Activated CD8-positive, alpha-beta memory T cell treated with anti-CD3 and anti-CD28 coated beads for 4 hours (primary cell): ENCODE measurements at places on chromosomes 13 and 19.

GRCh38 chr13:59603646-59604045 lies 560.1 kb downstream of the DIAPH3 start:
- no peak for DNase-seq

DNA sequence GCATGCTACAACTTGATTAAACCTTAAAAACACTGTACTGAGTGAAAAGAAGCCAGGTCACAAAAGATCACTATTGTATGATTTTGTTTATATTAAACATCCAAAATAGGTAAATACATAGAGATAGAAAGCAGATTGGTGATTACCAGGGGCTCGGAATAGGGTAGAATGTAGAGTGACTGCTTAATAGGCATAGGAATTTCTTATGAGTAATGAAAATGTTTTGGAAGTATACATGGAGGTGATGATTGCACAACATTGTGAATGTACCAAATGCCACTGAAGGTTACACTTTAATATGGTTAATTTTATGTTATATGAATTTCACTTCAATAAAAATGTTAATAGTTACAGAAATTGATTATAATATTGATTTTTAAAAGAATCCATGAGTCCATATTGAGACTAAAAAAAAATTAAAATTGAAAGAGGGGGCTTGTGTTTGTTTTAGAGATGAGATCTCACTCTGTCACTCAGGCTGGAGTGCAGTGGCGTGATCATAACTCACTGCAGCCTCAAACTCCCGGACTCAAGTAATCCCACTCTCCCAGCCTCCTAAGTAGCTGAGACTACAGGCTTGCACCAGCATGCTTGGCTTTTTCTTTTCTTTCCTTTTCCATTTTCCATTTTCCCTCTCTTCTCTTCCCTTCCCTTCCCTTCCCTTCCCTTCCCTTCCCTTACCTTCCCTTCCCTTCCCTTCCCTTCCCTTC lies 85.1 kb downstream of the FNDC3A start:
- DNase-seq = no peak

- no peak for DNase-seq
Measured at GRCh38 chr19:29645491-29645867, 19.8 kb upstream of the PLEKHF1 start.

DNA sequence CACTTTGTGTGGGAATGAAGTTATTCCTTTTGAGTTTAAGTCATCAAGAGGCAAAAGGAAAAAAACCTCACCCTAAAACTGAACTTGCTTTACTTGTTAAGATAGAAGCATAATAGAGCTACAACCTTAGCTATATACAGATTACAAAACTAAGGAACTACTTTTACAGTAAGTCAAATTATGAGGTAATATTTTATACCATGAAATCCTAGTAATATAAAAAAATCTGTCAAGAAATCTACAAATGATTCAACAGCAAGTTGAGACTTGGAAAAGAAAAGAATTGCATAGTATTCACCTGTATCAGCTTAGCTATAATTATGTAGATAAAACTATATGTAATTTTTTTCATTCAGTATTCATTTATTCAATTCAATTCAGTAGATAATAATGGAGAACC lies 335.3 kb downstream of the KLF5 start:
- DNase-seq = no peak

DNA sequence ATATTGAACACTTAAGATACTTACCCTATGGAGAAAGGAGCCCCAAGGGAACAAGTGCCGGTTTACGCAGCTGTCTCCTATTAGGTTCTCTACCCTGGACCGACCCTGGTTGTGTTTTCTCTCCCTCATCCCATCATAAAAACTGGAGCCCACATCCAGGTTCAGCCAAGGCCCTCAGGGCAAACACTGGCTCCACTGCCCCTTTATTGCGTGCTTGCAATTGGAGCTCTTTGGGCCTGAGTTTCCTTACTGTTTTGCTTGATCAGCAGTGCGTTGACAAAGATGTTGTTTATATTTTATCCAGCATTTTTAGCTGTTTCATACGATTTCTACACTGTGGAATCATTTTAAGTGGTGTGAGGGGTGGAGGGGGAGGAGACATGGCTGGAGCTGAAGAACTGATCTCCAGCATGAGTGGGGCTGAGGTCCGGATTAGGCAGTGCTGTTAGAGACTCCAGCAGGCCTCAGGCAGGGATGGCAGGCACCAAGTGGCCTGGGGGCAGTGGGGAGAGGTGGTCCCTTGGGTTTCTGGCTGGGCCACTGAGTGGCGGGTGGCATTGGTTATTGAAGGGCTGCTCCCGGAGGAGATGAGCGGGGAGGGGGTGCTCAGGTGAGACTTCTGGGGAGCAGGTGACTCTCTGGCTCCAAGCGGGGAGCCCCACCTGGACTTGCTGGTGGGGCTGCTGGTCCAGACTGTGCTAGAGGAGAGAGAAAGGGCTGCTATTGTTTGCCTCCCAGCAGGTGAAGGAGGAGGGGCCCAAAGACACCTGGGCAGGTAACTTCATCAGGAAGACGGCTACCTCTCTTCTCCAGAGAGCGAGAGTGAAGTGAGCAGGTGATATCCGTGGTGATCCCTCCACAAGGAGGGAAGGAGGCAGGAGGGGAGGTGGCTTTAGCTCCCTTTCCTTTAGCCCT lies 62.4 kb upstream of the RNF113B start:
- DNase-seq = no peak

GRCh38 chr19:2164020-2164998 lies 576 bp downstream of the DOT1L start:
- DNase-seq = no peak

DNA sequence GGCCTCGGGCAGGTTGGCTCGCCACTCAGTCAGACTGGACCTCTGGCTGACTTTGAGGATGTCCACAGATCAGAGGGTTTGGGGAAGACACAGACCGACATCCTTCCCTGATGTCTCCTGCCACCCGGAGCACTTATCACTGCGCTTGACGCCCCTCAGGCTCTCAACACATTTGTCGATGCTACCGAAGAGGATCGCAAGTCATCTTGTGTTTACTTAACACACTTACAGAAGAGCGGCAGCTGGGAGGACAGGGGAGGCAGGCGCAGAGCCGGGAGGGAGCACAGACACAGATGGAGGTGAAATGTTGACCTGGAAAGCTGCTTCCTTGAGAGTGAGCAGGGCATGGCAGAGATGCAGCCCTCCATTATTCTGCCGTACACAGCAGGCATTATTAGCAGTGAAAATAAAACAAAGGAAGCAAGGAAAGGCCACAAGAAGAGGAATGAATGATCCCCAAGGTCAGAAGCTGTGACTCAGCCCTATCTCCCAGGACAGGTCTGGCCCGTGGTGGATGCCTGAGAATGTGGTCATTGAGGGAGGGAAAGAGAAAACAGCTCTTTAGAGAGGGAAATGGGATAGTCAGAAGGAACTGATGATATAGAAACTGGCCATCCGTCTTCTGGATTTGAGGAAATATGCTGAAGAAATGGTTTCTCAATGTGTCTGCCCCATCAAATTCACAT lies 549.5 kb upstream of the ARGLU1 start:
- DNase-seq = no peak

DNA sequence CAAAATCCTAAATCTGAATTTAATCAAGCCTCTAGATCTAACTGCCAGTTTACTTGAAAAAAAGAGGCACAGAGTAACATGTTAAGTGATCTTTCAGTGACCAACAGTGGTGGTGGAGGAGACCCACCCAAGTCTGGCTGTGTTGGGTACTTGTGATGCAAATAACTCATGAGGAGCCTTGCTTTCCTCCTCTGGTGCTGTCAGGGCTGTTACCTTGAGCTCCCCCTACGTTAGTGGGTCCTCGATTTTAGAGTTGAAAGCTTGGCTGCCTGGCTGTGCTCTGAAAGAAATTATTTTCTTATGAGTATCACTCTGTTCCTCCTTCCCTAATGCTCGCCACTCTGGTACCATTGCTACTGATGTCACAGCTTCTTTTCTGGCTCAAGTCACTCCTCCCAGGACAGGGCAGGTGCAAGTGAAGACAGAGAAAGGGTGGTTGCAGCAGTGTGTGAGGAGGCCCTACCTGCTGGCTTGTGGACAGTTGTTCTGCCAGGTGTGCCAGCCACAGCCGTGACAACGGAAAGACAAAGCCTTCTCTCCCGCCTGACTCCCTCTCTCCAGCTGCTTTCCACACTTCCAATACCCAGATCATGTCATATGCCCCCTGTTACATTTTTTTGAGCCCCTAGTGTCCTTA lies 6.5 kb upstream of the SUPT20H start:
- DNase-seq = no peak

DNA sequence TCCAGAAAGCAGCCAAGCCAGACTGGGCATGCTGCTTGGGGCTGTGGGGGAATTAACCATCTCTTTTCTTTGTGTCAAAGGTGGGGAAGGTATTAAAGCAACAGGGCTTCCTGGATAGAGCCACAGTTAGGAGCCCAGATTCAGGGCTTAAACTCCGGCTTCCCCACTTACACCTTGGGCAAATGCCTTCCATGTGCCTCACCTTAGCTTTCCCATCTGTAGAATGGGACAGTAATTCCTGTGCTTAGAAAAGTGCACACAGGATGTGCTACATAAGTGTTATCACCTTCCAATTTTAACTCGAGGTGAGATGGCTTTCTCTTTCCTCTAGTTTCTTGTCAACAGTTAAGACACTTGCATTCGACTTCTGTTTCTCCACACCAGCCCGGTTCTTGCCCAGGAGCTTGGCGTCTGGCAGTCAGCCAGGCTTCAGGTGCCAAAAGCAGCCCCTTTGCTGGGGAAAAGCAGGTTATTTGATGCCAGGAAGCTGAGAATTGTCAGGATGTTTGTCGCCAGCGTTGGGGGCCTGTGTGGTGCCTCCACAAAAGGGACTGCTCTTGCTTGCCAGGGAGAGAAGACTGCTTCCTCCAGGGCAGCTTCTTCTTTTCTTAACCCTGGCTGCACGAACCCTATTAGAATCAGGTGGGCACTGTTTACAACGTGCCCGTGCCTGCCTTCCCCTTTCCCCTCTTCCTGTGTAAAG lies 79.2 kb downstream of the SIPA1L3 start:
- no peak for DNase-seq

GRCh38 chr19:49016067-49016839 lies 638 bp downstream of the LHB start:
- DNase-seq = no peak

GRCh38 chr19:55276720-55277430 lies 3.0 kb downstream of the HSPBP1 start:
- no peak for DNase-seq

- DNase-seq = no peak
Measured at GRCh38 chr19:45222724-45223123, 22.5 kb downstream of the EXOC3L2 start.

DNA sequence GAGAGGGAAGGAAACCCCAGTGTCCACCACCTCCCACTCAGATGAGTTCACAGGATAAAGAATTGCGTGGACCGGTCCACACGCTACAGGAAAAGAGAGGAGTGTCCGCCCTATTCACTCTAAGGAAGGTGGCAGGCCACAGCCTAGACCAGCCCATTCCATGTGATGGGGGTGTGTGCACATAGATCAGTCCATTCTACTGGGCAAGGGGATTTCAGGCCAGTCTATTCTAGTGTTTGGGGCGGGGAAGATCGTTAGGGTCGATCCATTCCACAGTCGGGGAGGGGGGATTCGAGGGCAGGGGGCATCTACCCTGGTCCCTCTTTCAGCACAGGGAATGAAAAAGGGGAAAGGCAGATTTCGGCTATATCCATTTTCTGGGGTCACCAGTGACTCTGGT lies 7.8 kb downstream of the FIZ1 start:
- no peak for DNase-seq

GRCh38 chr19:2494084-2494446 lies 18.1 kb downstream of the GADD45B start:
- DNase-seq = no peak

- no peak for DNase-seq
Measured at GRCh38 chr13:89382981-89383380, 1711.8 kb downstream of the SLITRK5 start.

- DNase-seq = no peak
Measured at GRCh38 chr13:30480292-30480950, 14.7 kb upstream of the HMGB1 start.

DNA sequence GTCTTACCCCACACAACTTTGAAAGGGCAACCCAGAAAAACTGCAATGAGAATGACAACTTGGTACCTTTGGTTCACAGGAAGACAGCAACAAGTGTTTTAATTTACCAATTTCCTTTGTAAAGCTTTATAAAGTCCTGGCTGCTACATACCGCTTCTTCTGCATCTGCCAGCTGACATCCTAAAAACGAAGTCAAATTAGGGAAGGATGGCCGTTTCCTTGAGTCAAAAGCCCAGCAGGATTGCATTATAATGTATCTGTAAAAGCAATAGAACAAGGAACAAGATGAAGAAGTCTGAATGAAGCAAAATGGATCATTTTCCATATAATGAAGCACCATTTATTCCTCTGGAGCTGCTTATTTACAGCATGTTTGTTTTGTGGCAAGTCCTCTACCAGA lies 25.8 kb upstream of the URAD start:
- no peak for DNase-seq

DNA sequence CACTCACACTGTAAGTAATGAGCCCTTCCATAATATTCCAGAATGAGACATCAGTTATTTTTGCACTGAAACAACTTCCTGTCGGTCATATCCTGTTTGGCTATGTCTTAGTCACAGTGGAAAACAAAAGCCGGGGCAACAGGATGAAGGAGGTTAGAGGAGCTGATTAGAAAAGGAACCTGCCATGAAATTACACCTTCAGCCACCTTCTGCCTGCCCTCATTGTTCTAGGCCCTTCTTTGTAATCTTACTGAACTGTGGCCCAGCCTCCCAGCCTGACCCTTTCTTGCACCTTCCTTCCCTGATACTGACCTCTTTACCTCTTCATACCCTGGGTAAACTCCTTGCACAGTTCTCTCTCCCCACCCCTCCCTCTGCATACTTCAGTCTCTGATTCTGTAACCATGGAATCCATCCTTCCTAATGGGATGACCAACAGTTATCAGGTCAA lies 67.3 kb downstream of the DOCK9 start:
- peak; percentile 15 for DNase-seq

DNA sequence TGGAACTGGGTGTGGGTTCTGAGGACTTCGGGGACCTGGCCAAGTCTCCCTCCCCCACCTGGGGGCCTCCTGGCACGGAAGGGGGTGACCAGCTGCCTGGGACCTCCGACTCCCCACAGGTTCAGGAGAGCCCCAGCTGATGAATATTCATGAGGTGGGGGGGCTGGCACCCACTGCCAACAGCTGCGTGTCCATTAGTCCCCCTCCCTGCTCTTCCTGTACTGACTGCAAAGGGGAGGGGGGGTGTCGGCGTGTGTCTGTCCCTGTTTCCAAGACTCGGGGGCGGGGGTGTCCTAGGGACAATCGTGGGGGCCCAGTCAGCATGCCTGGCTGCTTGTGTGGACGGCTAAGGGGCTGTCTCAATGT lies 10.6 kb upstream of the NFIX start:
- DNase-seq = no peak

GRCh38 chr13:40490086-40490758 lies 176.2 kb downstream of the FOXO1 start:
- no peak for DNase-seq

- no peak for DNase-seq
Measured at GRCh38 chr13:110925023-110925612, 10.2 kb upstream of the ANKRD10 start.

- DNase-seq = no peak
Measured at GRCh38 chr19:46660008-46660517, 919 bp downstream of the DACT3 start.
